ENCODE measurements at places on chromosomes 1 and 21. TPM values are rescaled to one million over a fixed set of nuclear protein-coding genes. Genes with fewer than 3 reads are reported as not detected.

GRCh38 chr1:235054936-235055335 is 73.7 kb downstream of the TOMM20 start:
- no peak for DNase-seq

DNA sequence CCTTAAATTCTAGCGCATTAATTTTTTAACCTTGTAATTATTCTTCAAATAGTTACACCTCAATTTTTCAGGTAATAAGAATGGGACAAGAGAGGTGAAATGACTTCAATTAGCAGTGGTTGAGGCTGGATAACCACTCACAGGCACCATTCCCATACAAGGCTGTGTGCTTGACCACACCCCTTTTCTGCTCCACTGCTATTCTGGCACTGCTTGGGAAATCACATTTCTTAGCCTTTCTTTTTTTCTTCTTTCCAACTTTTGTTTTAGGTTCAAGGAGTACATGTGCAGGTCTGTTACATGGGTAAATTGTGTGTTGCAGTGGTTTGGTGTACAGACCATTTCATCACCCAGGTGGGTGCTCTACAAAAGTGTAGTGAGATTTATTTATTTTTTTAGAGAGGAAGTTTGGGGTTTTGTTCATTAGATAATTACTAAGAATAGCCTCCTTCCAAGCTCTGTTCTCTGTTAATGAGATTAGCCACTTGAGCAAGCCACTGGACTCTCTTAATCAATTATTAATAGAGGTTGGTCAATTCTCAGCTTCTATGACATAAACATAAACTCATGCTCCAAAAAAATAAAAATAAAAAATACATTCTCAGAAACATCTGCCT is 14.4 kb downstream of the ILDR2 start:
- no peak for DNase-seq

GRCh38 chr1:31904339-31905092 is 33.7 kb downstream of the PTP4A2 start:
- DNase-seq: no peak

GRCh38 chr1:3152143-3152542 is 83.1 kb downstream of the PRDM16 start:
- DNase-seq: no peak

GRCh38 chr21:42286416-42286815 is 28.8 kb downstream of the TFF3 start:
- no peak for DNase-seq

GRCh38 chr1:41192456-41193178 is 49.5 kb downstream of the SCMH1 start:
- DNase-seq: no peak

FNDC10 gene
- 15.5 TPM for polyA plus RNA-seq

All from testis (tissue), 5 donors.